T-helper 22 cell (primary cell): ENCODE measurements at places on chromosomes 5 and 9.
A peak's percentile ranks its signal among the peaks of the same experiment; 100 is the strongest.

- DNase-seq, result no peak
These were observed 24.1 kb upstream of the WNK2 start for GRCh38 chr9:93159601-93160471.

DNA sequence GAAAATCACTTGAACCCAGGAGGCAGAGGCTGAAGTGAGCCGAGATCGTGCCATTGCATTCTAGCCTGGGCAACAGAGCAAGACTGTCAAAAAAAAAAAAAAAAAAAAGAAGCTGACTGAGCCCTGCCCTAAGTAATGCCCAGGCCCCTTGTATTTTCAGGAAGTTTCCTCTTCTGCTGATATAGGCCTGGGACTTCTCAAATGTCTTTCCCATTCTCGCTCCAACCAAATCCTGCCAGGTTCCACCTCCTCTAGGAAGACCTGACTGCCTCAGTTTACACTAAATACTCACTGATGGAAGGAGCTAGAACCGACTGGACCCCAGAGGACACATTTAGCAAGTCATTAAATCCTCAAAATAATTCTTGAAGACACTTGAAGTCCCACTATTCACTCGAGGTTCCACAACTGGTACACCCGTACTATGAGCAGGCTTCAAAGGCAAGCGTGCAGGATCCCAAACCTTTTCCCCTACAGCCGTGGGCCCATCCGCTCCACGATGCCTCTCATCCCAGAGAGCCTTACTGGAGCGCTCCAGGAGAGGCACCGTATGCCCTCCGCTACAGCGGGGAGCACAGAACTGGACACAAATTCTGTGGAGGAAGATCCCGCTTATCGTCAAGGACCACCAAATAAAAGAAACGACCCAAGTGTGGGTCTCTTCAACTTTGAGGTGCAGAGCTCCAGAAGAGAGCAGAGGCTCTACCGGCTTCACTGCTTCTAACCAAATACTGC lies 676 bp downstream of the NOL6 start:
- DNase-seq, result no peak

DNA sequence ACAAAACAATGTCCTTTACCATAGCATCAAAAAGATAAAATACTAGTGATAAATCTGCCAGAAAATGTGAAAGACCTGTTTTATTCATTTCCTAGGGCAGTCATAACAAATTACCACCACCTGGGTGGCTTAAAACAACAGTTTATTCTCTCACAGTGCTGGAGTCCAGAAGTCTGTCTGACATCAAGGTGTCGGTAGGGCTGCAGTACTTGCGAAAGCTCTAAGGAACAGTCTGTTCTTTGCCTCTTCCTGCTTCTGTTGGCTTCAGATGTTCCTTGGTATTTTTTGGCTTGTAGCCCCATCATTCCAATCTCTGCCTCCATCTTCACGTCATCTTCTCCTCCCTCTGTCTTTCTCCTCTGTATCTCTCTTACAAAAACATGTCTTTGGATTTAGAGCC lies 51.0 kb downstream of the PTPDC1 start:
- DNase-seq, result no peak

- DNase-seq, result no peak
These were observed 30.2 kb upstream of the PITX1 start for GRCh38 chr5:135064235-135064570.

DNA sequence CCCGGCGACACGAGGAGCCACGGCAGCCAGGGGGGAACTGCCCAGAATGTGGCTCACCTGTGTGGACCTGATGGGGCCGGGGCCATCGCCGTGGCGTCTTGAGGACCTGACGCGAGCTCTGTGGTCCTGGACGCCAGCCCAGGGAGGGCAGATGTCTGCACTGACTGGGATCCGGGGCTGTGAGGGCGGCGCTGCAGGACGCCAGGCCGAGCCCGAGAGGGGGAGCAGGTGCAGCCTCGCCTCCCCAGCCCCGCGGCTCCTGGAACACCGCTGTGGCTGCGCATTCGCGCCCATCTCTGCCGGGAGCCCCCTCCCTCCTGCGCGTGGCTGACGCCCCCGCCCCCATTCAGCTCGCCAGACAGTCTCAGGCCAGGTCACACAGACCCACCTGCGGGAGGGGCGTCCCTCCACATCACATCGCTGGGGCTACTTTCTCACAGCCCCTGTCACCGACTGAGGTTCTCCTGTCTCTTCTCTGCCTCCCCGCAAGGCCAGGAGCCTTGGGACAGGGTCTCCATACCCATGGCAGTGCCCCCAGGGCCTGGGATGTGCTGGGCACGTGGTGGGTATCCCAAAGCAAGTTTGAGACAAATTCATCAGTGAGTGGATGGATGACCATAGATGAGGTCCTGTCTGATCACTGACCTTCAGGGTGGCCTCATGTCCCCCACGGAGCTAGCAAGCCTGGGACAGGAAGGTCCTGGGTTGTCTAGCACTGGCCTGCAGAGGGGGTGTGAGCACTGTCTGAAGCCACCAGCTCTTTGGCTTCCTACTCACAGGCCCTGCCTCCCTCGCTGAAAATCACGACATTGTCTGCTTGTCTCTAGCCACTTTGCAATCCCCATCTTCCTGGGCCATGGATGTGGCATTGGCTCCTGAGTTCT lies 47.3 kb downstream of the RASGEF1C start:
- DNase-seq, result no peak

DNA sequence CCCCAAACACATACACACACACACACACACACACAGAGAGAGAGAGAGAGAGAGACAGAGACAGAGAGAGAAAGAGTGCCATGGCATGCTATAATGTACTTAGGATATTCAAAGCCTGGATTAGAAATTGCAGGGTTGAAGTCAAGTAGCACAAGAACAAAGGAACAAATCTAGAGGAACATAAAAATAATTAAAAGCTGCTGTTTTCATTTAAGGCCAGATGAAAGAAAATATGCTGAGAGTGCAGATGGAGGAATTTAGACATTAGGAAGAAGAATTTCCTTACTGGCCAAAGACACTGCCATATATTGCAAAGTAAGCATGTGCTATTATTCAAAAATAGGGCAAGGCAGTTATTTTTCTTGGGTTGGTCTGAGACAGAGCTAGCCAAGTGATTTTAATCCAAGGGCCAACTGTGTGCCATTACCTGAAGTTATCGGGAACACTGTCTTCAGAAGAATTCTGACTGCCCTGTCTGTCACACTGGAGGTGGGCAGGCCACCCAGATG lies 31.7 kb downstream of the HSD17B3 start:
- DNase-seq, result no peak

DNA sequence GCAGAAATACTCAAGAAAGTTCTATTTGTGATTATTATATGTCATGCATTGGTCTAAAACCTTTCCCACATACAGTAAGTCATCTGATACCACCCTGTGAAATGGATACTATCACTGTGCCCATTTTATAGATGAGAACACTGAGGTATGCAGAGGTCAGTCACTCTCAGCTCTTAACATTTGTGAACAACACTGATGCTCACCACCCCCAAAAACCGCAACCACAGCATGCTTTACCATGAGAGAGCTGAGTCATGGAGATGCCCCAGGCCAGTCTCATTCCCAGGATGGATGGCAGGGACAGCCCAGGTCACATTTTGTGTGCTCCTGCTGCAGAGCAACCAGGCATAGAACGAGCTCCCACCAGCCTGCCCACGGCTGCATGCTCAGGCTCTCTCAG lies 53.5 kb upstream of the IRX1 start:
- DNase-seq, result no peak

DNA sequence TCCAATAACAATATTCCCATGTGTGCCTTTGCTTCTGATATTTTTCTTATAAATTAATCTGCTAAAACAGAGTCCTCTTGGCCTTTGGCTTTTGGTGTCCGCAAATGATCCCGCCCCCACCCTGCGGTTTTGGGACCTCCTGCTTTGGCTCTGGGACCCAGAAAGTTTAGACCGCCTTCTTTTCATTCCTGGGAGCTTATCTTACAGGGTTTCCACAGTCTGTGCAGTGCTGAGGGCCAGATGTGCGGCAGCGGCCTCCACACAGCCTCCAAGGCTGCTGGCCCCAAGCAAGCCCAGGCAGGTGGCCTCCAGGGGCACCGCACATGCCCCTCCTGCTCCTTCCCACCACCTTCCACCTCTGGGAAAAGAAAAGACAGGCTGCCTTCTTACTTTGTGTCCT lies 191.5 kb downstream of the ERCC6L2 start:
- DNase-seq, result no peak

DNA sequence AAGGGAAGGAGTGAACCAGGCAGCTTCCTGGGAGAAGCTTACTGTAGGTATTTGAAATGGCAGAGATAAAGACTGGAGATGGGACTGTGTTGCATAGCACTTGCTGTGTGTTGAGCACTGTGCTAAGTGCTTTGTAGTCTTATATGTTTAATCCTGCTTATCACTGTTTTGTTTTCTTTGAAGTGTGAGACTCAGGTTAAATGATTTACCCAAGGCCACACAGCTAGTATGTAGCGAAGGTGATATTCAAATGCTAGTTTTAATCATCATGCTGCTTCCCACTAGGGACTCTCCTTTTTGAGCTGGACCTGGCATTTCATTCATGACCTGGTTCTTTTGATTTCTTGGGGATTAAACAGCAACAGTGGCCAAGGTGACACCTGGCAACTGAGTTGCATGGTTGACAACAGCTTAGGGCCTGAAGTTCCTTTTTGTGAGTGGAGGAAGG lies 35.3 kb upstream of the SPRY4 start:
- no peak for DNase-seq

- DNase-seq, result no peak
These were observed 3.0 kb upstream of the ENTPD2 start for GRCh38 chr9:137056739-137057415.

GRCh38 chr5:142151436-142152383 lies 43.1 kb downstream of the NDFIP1 start:
- peak; percentile 12 for DNase-seq

DNA sequence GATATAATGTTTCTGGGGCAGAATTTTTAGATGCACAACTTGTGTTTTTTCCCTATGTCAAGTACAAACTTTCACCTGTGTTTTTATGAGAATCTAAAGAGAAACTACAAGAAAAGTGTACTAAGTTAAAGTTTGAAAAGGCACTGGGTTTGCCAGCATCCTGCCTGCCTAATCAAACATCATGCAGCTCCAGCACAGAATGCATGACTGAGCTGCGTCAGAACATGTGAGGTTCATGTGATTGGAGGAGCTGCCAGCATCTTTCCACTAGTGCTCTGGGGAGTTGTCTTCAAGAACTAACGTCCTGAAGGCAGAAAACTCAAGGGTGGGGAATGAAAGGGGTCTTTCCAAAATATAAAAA lies 46.1 kb upstream of the RIC1 start:
- no peak for DNase-seq

GRCh38 chr5:98543490-98543889 lies 230.0 kb upstream of the RGMB start:
- no peak for DNase-seq

- no peak for DNase-seq
These were observed 384.6 kb downstream of the BRINP1 start for GRCh38 chr9:118984607-118985006.

DNA sequence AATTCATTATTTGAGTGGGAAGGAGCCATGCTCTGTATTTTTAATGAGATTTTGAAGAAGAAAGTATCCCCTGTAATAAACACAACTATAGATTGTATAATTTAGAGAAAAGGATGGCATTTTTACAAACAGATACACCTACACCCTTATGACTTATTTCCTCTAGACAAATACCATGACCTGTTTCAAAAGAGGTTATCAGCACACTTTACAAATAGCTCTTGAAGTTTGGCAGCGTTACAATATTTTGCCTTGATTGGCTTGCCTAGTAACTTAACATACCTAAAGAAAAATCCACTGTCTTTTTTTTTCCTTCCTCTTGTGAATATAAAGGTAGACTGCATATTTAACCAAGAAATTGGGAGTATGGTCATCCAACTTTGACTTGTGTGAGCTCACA lies 28.5 kb upstream of the CETN3 start:
- no peak for DNase-seq

- no peak for DNase-seq
These were observed 121.9 kb upstream of the NFIB start for GRCh38 chr9:14435871-14436270.

DNA sequence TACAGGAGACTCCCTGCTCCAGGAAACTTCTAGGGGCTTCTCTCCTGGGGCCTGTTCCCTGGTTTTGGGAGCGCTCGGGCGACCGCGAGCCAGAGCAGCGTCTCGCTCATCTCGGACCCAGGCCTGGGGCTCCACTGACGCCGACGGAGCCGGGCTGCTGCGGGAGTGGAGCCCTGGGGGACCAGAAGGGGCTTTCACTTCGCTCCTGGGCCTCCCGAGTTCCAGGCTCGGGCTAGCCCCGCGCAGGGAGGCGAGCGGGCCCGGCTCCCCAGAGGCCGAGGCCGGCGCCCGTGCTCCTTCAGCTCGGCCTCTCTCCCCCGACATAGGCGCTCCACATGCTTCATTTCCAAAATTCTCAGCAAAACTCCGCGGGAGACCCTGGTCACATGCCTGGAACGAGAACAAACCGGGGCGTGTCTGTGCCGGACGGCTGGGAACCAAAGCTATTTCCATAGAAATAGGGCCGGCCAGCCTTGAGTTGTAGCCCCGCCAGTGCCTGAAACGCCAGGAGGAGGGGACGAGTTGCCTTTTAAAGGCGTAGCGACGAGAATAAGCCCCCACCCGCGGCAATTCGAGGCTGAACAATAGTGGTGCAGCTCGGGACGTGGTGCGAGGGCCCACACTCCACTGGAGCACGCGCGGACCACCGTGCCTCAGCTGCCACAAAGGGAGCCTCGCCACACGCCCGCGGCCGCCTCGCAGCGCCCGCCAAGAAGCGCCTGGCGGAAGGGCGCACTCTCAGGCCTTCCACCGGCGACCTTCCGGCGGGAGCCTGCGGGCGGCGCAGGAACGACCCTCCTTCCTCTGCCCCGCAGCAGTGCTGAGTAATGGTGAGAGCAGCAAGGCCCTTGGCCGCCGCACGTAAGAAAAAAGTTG lies 1.1 kb upstream of the G3BP1 start:
- no peak for DNase-seq

GRCh38 chr5:105554568-105555169 lies 1992.1 kb upstream of the NUDT12 start:
- no peak for DNase-seq

GRCh38 chr5:82374637-82375036 lies 96.5 kb upstream of the RPS23 start:
- DNase-seq, result no peak

- DNase-seq, result no peak
These were observed 566.9 kb upstream of the CDH6 start for GRCh38 chr5:30626557-30626956.

- DNase-seq, result no peak
These were observed 216.5 kb downstream of the PDZD2 start for GRCh38 chr5:31855134-31856040.

DNA sequence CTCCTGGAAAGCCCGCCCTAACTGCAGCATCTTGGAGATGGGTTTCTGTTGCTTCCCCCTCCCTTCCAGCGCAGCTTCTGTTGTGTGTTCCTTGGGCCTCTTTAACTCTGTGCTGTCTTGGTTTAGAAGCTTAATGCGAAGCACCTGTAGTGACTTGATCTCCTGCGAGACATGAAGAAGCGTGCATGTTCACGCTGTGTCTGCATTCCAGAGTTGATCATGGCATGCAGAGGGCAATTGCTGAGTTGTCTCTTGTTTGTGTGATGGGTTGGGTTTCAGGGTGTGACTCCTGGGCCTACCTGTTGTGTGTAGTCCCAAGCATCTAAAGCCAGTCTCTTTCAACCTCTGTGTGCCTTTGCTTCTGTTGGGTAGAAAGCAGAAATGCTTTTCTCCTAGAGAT lies 155.6 kb downstream of the SMARCA2 start:
- DNase-seq, result no peak
